ENCODE measurements at places on chromosomes 11 and 22.

- no peak for DNase-seq
These were observed 67.3 kb downstream of the LRRC32 start for GRCh38 chr11:76603202-76603601.

DNA sequence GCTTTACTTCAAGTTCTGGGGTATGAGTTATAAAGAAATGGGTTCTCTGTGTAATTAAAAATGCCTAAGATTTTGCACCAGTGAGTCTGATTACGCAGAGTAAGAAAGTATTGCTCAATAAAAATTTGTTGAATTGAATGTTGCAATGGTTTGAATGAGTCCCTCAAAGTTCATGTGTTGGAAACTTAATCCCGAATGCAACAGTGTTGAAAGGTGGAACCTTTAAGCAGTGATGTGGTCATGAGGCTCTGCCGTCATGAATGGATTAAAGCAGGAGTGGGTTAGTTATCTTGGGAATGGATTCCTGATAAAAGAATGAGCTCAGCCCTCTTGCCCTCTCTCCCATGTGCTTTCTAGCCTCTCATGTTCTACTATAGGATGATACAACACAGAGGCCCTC lies 52.6 kb upstream of the SESN3 start:
- DNase-seq: no peak

- no peak for DNase-seq
These were observed 177.2 kb downstream of the CTTN start for GRCh38 chr11:70575396-70576060.

- DNase-seq: no peak
These were observed 542.9 kb downstream of the MN1 start for GRCh38 chr22:27258616-27259172.

DNA sequence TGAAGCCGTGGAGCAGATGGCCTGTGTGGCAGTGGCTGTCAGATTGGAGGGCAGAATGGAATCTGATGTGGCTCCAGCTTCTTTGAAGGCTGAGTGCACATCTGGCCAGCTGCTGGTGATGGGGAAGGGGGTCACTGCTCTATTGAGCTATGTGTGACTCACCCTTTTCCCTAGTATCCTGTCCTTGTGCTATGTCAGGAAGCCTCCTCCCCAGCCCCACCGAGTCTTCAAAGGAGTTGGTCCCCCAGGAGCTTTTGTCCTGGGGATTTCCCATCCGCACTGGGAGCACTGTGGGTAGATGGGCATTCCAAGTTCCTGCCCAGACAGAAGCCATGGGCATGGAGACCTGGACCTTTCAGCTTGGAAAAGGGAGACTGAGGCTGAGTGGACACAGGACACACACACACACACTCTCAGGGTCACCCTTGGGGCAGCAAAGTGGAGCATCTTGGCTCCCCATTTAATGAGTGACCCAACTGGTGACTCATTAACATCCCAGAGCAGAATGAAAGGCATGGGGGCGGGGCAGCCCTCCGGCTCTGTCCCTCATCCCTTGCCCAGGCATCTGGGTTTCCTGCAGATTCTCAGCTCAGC lies 3.3 kb downstream of the SERPINH1 start:
- DNase-seq: no peak
